ENCODE measurements at places on chromosomes 7 and 10.

- no peak for DNase-seq
Measured at GRCh38 chr7:74084722-74085578, 1.3 kb downstream of the LIMK1 start.

DNA sequence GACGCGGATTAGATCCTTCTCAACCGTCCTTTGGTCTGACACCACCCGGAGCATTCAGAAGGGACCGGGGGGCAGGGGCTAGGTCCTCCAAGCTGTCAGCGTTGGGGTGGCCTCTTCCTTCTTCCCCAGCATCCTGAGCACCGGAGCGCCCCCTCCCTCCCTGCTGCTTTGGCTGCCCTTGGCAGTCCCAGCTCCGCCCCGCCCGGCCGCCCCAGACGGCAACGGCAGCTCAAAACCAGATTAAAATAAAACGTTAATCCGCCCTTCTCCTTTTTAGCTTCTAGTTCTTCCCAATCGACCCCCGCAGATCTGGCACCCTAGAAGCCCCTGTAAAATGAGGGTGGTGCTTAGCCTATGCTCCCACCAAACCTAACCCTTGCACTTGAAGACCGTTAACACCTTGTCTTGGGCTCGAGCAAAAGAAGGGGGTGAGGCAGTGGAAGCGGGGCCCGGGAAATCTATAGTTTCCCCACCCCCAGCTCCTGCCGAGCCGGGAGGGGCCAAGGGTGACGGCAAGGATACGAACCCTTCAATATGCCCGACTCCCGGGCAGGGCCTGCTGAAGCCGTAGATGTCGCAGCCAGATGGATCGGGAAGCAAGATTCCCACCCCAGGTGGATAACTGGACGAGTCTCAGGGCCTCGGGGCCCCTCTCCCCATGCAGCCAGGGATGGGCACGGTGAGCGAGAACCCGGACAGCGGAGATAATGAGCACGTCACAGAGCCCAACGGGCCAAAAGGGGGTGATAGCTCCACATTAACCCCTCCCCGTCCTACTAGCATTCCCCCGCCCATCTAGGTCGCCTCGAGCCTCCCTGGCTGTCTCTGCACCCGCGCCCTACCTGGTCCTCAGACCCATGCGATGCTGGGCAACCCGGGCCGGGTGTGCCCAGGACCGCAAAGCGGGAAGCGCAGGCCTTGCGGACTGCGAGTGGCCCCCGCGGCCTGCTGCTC lies 169.7 kb downstream of the NRF1 start:
- no peak for DNase-seq

DNA sequence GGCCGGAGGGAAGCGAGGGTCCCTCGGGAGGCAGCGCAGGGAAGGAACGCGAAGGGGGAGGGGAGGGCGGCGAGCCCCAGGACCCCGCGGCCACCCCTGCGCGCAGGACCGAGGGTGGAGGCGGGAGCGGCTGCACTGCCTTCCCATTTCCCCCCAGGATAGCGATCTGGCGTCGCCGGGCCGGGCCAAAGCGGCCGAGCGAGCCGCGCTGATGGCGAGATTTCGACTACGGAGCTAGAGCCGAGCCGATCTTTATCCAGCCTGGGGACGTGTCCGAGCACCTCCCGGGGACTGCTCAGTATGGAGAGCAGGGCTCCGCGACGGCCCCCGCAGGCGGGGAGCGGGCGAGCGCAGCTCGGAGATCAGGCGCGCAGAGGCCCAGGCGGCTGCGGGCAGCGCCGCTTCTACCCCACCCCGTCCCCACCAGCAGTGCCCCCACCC lies 590 bp upstream of the CRTAC1 start:
- no peak for DNase-seq

GRCh38 chr7:117550625-117551024 lies 70.8 kb downstream of the CFTR start:
- DNase-seq, result no peak

GRCh38 chr7:57412168-57412567 lies 37.8 kb upstream of the ZNF716 start:
- no peak for DNase-seq

- DNase-seq, result no peak
Measured at GRCh38 chr10:31617757-31618156, 298.7 kb downstream of the ZEB1 start.

DNA sequence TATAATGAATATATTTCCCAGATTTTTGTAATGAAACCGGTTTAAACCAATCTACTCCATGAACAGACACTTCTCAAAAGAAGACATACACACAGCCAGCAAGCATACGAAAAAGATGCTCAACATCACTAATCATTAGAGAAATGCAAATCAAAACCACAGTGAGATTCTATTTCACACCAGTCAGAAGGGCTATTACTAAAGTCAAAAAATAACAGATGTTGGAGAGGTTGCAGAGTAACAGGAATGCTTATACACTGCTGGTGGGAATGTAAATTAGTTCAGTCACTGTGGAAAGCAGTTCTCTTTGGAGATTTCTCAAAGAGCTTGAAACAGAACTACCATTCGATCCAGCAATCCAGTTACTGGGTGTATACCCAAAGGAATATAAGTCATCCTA lies 240.7 kb downstream of the TSPAN12 start:
- DNase-seq, result no peak

- DNase-seq, result no peak
Measured at GRCh38 chr10:116636385-116636784, 15.6 kb downstream of the PNLIPRP2 start.
